ENCODE measurements at places on chromosomes 11 and 22.

GRCh38 chr11:65997286-65997685, 4.7 kb downstream of the EIF1AD start:
- DNase-seq = no peak

DNA sequence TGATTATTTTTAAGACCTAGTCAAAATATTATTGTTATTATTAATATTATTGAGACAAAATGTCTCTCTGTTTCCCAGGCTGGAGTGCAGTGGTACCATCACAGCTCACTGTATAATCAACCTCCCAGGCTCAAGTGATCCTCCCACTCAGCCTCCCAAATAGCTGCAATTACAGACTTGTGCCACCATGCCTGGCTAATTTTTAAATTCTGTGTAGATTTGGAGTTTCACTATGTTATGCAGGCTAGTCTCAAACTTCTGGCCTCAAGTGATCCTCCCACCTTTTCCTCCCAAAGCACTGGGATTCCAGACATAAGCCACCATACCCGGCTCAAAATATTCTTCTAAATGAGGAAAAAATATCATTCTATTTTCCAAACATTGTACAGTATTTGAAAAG, 37.0 kb downstream of the SLC36A4 start:
- DNase-seq = no peak

- no peak for DNase-seq
Observed at GRCh38 chr11:10659339-10660216, 34.0 kb downstream of the IRAG1 start.

DNA sequence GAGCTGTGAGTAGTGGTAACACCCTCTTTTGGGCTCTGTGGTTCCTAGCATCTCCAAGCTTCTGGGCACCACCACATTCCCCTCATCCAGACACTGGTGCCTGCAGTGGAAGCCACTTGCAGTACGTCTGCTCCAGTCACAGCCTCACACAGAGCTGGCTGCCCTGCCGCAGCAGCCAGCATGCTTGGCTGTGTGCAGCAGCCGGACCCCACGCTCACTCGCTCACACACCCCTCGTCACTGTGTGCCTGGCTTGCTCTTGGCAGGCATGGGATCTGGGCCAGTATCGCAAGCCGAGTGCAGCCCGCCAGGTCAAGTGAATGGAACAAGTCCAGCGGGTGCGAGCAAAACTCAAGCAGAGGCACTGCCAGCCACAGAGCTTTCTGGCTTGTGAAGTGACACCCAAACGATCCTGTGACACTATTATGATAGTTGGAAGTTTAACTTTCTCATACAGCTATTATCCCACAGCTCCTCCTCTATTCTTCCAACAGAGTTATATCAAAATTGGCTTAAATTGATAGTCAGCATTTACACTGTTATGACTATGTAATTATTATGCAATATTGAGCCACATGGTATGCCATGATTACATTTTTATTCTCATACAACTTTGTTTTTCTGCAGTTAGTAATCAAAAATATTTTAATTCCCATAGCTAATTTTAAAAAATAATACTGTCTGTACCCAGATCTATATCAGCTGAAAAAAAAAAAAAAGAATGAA, 89.0 kb downstream of the CCDC73 start:
- DNase-seq = no peak

GRCh38 chr22:38302906-38303305, 14.3 kb downstream of the CSNK1E start:
- DNase-seq = no peak
